ENCODE measurements at places on chromosomes 11 and 22.

DNA sequence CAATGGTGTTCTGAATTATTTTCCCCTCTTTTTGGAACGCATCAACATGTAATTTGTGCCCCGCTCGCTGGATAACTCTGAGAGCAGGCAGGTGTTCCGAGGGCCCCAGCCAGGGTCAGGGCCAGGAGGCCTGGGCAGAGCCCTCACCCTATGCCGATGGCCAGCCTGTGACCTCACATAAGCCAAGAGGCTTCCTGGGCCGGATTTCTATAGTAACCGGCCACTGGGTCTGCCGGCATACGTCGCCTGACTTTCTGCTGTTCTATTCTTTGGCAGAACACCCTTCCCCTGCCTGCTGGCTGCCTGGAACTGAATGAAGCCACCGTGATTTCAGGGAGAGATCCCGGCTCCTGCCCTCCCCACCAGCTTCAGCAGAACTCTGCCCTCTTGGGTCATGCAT, 375.2 kb downstream of the SHANK2 start:
- no peak for DNase-seq
- H3K27ac ChIP-seq = no peak overlapping the region
- H3K27me3 ChIP-seq = no peaks in the 10 kb centered on the region
- peaks cover 4% of the 10 kb centered on the region for H3K4me1 ChIP-seq
- no peaks in the 10 kb centered on the region for H3K36me3 ChIP-seq
- no peak overlapping the region for H3K4me3 ChIP-seq

DNA sequence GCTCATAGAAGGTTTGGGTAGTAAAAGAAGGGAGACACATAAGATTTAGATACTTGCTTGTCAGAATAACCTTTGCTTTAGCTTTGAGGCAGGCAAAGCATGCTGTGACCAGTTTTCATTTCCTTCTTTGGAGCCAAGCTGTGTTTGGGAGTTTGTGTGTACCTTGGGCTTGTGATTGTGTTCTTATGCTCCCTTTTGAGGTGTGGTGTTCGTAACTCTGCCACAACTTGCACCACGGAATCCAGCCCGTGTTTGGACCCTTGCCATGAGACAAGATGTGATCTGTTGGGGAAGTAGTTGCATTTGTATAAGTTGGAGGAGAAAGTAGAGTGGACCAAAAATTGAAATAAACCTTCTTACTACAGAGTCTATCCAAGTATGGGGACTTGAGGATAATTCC, 34.0 kb downstream of the BMAL1 start:
- H3K27ac ChIP-seq = no peak overlapping the region
- no peaks in the 10 kb centered on the region for H3K4me1 ChIP-seq
- DNase-seq = no peak
- no peaks in the 10 kb centered on the region for H3K36me3 ChIP-seq

DNA sequence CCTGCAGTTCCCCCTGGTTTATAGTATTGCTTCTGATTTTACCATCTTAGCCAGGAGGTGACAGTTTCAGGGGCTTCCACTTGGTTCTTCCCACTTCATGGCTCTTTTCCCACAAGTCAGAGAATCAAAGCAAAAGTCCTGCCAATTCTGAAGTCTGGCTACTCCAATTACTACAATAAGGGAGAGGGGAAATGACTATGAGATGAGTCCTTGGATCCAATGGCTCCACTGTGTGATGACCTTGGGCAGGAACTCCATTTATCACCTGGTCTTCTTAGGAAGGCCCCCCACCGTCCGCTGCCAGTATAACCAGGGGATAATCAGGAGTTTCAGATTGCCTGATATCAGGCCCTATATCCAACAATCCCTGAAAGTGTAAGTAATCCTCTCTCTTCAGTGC, 31.6 kb upstream of the CCND1 start:
- H3K27me3 ChIP-seq = no peaks in the 10 kb centered on the region
- DNase-seq = no peak
- H3K4me1 ChIP-seq = no peaks in the 10 kb centered on the region
- no peak overlapping the region for H3K4me3 ChIP-seq

- no peak overlapping the region for H3K4me3 ChIP-seq
- DNase-seq = no peak
- no peak overlapping the region for H3K27ac ChIP-seq
These were observed 4.5 kb upstream of the EIF3F start for GRCh38 chr11:7982582-7983119.

- H3K36me3 ChIP-seq = no peaks in the 10 kb centered on the region
- no peaks in the 10 kb centered on the region for H3K4me1 ChIP-seq
- H3K27me3 ChIP-seq = no peaks in the 10 kb centered on the region
- H3K27ac ChIP-seq = no peak overlapping the region
- peak; percentile 21 for DNase-seq
These were observed 109.7 kb upstream of the GALNT18 start for GRCh38 chr11:11731311-11732083.

DNA sequence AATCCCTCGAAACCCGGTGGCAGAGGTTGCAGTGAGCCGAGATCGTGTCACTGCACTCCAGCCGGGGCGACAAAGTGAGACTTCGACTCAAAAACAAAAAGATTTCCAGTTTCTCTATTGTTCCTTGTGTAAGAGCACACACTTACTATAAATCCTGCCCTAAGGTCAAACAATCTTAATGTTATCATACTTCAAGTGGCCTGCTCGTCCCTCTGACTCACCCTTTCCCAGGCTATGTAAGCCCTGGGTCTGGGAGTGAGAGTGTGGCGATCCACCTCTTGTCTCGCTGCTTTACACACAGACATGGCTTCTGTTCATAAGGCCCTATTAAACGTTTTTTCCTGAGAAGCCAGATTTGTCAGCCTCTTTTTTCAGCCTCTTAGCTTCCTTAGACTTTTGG, 24.4 kb upstream of the A4GALT start:
- peaks cover 4% of the 10 kb centered on the region for H3K4me1 ChIP-seq
- no peaks in the 10 kb centered on the region for H3K27me3 ChIP-seq
- DNase-seq = peak; percentile 60
- no peaks in the 10 kb centered on the region for H3K36me3 ChIP-seq
- no peak overlapping the region for H3K4me3 ChIP-seq

GRCh38 chr11:113789675-113790320, 10.2 kb downstream of the CLDN25 start:
- no peaks in the 10 kb centered on the region for H3K4me1 ChIP-seq
- no peaks in the 10 kb centered on the region for H3K36me3 ChIP-seq
- no peak overlapping the region for H3K4me3 ChIP-seq
- no peak overlapping the region for H3K27ac ChIP-seq

DNA sequence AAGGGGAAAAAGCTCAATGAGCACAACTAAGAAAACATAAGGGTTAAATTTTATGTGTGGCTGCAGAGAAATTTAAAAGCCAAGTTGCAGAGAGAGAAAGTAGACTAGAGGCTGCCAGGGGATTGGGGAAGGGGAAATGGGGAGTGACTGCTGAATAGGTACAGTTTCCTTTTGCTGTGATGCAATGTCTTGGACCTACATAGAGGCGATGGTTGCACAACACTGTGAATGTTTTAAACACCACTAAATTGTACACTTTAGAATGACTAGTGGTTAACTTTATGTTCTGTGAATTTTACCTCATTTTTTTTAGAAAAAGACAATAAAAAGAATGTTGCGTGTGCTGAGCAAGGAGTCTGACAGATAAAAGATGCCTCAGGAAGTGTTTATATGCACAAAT, 36.5 kb downstream of the TENM4 start:
- H3K4me1 ChIP-seq = no peaks in the 10 kb centered on the region
- no peaks in the 10 kb centered on the region for H3K36me3 ChIP-seq
- no peak overlapping the region for H3K27ac ChIP-seq
- DNase-seq = peak; percentile 79
- H3K4me3 ChIP-seq = no peak overlapping the region
- no peaks in the 10 kb centered on the region for H3K27me3 ChIP-seq

DNA sequence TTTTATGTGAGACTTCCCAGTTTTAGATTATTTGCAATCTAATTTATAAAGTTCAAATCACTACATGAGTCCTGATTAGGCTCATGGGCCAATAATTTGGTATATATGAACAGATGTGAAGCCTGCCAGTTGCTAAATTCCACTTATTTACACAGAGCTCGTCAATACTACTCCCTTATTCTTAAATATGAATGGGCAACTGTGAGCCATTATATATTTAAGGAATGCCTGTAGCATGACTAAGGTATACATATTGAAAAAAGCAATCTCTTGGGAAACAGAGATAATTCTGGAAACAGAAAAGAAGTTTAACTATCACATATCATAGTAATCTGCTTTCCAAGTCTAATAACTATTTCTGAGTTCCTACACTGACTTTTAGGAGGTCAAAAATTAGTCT, 27.0 kb downstream of the RBMXL2 start:
- no peaks in the 10 kb centered on the region for H3K4me1 ChIP-seq
- H3K4me3 ChIP-seq = no peak overlapping the region
- peaks cover 5% of the 10 kb centered on the region for H3K27me3 ChIP-seq

DNA sequence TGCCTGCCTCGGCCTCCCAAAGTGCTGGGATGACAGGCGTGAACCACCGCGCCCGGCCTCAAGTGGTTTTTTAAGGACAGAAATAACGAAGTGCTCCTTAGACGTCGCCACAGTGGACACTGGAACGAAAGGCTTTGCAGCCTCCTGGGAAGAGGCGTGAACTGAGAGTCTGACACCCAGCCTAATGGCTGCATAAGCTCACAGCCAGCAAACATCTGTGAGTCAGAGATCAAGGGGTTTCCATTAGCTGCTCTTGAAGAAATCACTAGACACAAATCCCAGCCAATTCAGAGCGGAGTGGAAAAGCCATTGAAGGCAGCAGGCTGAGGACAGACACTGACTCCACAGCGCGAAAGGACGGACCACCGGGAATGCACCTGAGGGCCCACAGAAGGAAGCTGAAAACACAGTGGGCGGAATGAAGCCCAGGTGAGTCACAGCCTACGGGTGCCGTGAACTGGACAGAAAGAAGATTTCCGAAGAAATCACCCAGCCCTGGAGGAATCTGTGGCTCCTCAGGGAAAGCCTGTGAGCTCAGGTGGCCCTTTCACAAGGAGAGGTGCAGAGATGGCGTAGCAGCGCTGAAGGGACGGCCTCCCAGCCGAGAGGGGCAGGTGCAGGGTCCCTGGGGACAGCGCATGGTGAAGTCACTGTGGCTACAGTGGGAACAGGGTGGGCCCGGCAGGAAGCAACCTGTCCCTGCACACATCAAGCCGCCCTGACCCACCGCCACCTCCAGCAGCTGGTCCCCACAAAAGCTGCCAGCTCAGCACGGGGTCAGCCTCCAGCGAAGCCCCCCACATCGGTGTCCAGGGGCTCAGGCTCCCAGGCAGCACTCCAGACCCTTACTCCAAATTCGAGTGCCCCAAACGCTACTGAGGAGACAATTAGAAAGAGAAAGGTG, 11.6 kb downstream of the LMNTD2 start:
- no peak for DNase-seq
- no peaks in the 10 kb centered on the region for H3K4me1 ChIP-seq
- H3K36me3 ChIP-seq = no peaks in the 10 kb centered on the region
- no peaks in the 10 kb centered on the region for H3K27me3 ChIP-seq
- no peak overlapping the region for H3K27ac ChIP-seq

DNA sequence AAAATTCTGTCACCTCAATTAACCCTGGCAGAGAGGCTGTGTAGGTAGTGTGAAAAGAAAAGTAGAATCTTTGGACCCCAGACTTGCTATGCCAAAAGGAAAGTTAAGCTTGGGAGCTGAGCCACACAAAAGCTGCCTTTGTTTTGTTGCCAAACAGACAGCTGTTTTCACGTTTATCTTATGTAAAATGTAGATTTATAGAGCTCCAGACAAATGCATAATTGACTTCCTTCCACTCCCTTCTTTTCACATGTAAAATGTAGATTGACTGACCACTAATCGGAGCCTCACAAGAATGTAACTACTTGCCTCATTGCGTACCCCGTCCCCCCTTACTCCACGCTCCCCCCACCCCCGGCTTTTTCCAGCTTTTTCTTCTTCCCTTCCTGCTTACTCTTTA, 2302.2 kb upstream of the RAG2 start:
- no peak for DNase-seq
- no peaks in the 10 kb centered on the region for H3K36me3 ChIP-seq
- no peak overlapping the region for H3K4me3 ChIP-seq
- no peaks in the 10 kb centered on the region for H3K4me1 ChIP-seq

GRCh38 chr11:19181531-19182261, 20.1 kb downstream of the CSRP3 start:
- H3K27ac ChIP-seq = peak overlapping the region; percentile 6
- peaks cover 5% of the 10 kb centered on the region for H3K4me1 ChIP-seq
- no peaks in the 10 kb centered on the region for H3K27me3 ChIP-seq
- no peak for DNase-seq
- H3K36me3 ChIP-seq = peaks cover 51% of the 10 kb centered on the region

DNA sequence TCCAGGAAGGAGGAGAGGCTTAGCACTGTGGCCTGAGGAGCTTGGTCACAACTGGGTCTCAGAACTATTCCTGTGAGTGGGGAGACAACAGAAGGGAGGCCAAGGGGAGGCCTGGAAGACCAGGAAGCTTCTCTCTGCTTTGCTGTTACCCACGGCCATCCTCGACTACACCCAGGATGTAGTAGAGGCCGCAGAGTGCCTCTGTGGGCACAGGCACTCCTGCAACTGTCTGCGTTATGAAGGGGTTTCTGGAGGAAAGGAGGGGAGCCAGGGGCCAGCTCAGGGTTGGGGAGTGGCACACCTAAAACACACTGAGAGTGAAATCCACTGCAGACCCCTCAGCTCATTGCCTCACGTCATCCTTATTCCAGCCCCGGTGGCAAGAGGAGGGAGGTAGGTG, 3.8 kb upstream of the MFRP start:
- H3K36me3 ChIP-seq = peaks cover 9% of the 10 kb centered on the region
- H3K4me3 ChIP-seq = no peak overlapping the region
- H3K4me1 ChIP-seq = peaks cover 16% of the 10 kb centered on the region
- no peak overlapping the region for H3K27ac ChIP-seq

DNA sequence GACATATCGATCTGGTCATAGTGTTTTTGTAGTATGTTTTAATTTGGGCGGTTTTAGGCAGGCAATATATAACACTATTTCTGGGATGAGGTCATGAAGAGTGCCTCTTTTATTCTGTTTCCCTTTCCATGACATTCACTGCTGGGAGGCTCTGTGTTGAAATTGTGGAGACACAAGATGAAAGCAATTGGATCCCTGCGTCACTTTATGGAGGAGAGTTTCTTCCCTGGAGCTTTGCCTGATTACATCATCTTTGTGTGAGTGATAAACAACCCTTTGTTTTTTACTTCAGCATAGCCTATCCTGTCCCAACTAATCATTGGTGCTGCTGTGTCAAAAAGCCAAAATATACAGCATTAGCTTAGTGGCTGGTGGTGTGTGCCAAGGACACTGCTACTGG, 48.6 kb downstream of the PARVG start:
- no peaks in the 10 kb centered on the region for H3K27me3 ChIP-seq
- no peaks in the 10 kb centered on the region for H3K4me1 ChIP-seq
- no peaks in the 10 kb centered on the region for H3K36me3 ChIP-seq
- H3K4me3 ChIP-seq = no peak overlapping the region
- peak; percentile 8 for DNase-seq

- H3K4me1 ChIP-seq = peaks cover 10% of the 10 kb centered on the region
- no peak overlapping the region for H3K4me3 ChIP-seq
- H3K36me3 ChIP-seq = no peaks in the 10 kb centered on the region
- H3K27ac ChIP-seq = no peak overlapping the region
These were observed 99.7 kb downstream of the RRAS2 start for GRCh38 chr11:14259186-14259784.

GRCh38 chr11:24556693-24557092, 59.8 kb downstream of the LUZP2 start:
- H3K27ac ChIP-seq = no peak overlapping the region
- no peaks in the 10 kb centered on the region for H3K4me1 ChIP-seq
- H3K36me3 ChIP-seq = no peaks in the 10 kb centered on the region
- DNase-seq = no peak
- no peaks in the 10 kb centered on the region for H3K27me3 ChIP-seq

Measured in cardiac muscle cell (in vitro differentiated cells and primary cell).